ENCODE measurements at places on chromosomes 5 and 9.

- DNase-seq = no peak
These were observed 64.8 kb downstream of the MRPS27 start for GRCh38 chr5:72255237-72255636.

DNA sequence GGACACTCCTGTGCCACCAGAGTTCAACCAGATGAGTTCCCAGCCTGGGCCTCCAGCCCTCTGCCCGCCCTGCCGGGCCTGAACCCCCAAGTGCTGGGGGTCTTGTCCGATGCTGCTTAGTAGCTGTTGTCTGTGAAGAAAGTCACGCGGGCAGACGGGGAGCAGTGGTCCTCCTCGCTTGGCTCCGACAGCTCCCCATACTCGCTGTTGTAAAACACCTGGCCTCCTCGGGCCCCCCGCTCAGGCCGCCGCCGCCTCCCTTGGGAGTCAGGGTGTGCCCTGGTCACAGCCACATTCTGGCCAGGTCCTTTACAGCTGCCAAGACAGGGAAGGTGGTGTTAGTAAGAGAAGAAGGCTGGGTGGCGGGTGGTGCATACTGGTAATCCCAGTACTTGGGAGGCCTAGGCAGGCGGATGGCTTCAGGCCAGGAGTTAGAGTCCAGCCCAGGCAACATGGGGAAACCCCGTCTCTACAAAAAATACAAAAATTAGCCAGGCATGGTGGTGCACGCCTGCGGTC, 11.8 kb upstream of the SCGB3A1 start:
- no peak for DNase-seq

- DNase-seq = no peak
These were observed 109.8 kb upstream of the ZNF462 start for GRCh38 chr9:106753155-106753671.

GRCh38 chr9:16074963-16075362, 522.1 kb downstream of the CCDC171 start:
- DNase-seq = no peak

DNA sequence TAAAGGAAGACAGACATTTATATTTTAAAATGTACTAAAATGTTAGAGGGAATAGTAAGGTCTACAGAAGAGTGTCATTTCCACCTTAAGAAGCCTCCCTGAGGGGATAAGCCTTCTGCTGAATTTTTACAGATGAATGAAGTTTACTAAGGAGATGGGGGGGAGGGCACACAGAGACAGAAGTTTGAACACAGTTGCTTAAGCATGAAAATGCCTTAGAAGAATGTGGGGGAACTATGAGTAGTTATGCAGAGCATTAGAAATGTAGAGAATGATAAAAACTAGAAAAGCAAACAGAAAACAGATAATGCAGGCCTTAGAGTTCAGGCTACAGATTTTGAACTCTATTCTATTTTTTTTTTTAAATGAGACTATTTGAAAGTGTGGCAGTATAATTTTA, 232.2 kb upstream of the VLDLR start:
- DNase-seq = no peak

DNA sequence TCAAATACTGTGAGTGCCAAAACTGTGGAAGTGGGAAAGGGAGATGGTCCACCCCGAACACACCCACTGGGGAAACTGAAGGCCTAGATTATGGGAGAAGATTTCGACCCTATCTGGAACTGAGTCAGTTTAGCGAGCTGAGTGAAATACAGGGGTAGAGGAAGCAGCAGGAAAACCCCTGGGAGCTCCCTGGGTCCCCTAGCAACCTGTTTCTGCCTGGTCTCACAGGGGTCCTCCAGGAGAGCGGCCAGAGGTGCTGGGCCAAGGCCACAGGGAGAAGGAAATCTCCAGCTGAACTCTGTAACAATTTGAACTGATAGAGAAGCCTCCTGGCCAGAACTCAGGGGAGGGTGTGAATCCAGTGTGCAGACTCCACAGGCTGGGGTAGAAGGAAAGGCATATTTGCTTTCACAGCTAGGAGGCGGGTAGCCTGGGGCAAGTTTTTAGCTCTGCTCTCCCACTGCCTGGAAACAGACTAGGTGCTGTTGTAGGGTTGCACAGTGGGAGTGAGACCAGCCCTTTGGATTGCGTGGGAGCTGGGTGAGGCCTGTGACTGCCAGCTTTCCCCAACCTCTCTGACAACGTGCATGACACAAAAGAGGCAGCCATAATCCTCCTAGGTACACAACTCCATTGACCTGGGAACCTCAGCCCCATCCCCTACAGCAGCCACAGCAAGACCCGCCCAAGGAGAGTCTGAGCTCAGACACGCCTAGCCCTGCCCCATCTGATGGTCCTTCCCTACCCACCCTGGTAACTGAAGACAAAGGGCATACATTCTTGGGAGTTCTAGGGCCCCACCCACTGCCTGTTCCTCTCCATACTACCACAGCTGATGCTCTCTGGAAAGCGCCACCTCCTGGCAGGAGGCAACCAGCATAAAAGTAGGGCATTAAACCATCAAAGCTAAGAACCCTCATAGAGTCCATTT, 78.8 kb upstream of the GPBP1 start:
- DNase-seq = no peak

DNA sequence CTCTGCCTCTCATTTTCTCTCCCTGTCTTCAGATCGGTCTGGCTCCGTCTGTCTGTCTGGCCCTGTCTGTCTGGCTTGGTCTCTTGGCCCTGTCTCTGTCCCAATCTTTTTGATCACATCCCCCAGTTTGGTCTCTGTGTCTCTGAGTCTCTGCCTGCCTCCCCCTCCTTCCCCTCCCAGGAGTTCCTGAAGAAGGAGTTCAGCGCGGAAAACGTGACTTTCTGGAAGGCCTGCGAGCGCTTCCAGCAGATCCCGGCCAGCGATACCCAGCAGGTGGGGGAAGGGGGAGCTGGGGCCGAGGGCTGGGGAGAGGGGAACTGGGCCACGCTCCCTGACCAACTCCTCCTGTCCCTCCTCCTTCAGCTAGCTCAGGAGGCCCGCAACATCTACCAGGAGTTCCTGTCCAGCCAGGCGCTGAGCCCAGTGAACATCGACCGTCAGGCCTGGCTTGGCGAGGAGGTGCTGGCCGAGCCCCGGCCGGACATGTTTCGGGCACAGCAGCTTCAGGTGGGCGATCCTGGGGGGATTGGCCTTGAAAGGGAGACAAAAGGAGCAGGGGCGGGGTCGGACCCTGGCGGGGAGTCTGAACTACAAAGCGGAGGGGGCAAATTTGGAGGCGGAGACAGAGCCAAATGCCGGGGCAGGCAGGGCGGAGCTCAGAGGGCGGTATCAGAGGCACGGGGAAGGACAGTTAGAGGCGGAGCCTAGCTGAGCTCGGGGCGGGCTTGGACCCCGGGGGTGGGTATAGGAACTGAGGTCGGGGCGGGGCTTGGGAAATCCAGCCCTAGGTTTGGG, 9.0 kb downstream of the RGS14 start:
- no peak for DNase-seq

- no peak for DNase-seq
These were observed 35.2 kb downstream of the PCA3 start for GRCh38 chr9:76799473-76799872.

- DNase-seq = no peak
These were observed 6.6 kb upstream of the ENC1 start for GRCh38 chr5:74647096-74647495.

DNA sequence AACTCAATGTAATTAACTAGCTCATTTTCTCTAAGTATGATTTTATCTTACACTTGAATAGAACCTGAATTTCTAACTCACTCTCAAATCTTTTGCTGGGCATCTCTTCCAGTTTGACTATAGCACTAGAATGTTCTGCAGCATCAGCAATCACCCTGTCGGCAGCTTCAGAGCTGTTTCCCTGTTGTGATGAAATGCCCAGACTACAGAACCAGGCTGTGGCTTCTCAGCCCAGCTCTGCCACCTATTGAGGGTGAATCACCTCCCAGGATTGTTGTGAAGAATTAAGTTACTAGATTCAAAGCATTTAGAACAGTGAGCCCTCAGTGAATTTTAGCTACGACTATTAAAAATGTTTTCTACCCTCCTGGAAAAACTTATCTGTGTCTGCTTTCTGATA, 90.4 kb upstream of the ANKRD55 start:
- DNase-seq = no peak

DNA sequence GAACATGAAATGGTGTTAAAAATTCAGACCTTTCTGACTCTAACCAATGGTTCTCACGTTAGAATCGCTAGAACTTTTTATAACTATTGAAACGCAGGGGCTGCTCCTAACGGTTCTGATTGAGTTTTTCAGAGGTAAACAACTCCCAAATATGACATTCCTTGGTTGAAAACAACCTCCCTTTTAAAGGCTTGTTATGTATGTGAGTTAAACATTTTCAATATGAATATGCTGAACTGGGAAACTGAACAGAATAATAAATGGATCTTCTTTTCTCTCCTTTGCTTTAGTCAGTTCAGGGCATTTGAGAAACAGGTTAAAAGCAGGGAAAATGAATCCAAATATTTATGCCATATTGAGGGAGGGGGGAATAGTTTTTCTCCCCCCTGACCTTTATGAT, 13.2 kb upstream of the DPYSL3 start:
- no peak for DNase-seq

- no peak for DNase-seq
These were observed 1.5 kb upstream of the STOM start for GRCh38 chr9:121371495-121372061.

DNA sequence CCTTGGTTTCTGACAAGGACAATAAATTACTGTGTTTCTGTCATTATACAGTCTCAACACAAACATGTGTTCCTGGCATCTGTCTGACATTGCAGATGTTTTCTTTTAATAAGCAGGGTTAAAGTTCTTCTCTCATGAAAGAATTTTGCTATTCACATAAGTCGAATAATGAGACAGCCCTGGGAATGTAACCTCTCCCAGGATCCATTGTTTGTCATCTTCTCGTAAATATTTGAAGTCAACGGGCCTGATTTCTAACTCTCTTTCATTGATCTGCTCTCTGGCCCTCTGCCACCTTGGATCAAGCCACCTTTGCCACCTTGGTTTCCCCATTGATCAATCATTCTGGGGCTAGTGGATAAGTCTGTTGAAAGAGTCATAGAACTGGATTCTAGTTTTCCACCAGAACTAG, 12.9 kb upstream of the CAST start:
- no peak for DNase-seq

- no peak for DNase-seq
These were observed 20.4 kb downstream of the ADAM19 start for GRCh38 chr5:157555037-157555640.

DNA sequence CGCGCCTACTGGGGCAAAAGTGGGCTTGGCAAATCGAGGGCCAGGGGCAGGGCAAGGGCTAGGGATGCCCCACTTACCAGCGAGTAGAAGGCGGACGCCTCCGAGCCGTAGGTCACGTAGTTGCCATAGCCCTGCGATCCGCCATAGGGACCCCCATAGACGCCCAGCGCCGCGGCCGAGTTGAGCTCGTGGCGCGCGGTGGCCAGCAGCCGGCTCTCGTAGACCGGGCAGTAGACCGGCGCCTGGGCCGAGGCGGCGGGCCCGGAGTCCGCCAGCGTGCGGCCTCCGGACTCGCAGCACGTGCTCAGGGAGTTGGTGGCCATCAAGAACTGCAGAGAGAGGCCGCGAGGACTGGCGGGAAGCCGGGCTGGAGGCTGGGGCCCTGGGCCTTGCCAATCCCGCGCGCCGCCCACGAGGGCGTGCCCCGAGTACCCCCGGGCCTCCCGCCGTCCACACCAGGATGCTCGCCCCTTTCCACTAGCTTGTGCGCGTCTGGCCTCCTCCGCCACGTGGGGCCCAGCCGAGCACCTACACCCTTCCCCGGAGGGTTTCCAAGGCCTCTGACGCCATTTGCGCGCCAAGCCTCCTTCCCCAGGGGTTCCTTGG, 891 bp downstream of the IRX4 start:
- no peak for DNase-seq
